ENCODE measurements at places on chromosomes 12 and 14. TPM values are rescaled to one million over a fixed set of nuclear protein-coding genes. Genes with fewer than 3 reads are reported as not detected.

The HPD gene
- total RNA-seq = 1.3 TPM

The TMEM121 gene
- 1.3 TPM for total RNA-seq

The DLK1 gene
- 1.2 TPM for total RNA-seq

The CIROP gene
- not detected for total RNA-seq

The MUCL1 gene
- total RNA-seq = not detected

The HOMEZ gene
- total RNA-seq = 9.0 TPM

The BEGAIN gene
- 1.2 TPM for total RNA-seq

The CELA1 gene
- total RNA-seq = not detected

The TMEM52B gene
- not detected for total RNA-seq

The P2RX2 gene
- total RNA-seq = not detected

The PSMB5 gene
- total RNA-seq = 120 TPM

The FOXG1 gene
- total RNA-seq = not detected

The CISTR gene
- total RNA-seq = 0.75 TPM

The TIGAR gene
- total RNA-seq = 13.0 TPM

The TNS2 gene
- 99.3 TPM for total RNA-seq

The KRT6C gene
- total RNA-seq = not detected

The CLEC4E gene
- not detected for total RNA-seq

The PAX9 gene
- not detected for total RNA-seq

The ZDHHC22 gene
- not detected for total RNA-seq

The FOXA1 gene
- not detected for total RNA-seq

The ADAMTS20 gene
- not detected for total RNA-seq

The DIO2 gene
- total RNA-seq = 32.0 TPM

The TRHDE gene
- 0.30 TPM for total RNA-seq

The KRT83 gene
- total RNA-seq = not detected

The GOLGA5 gene
- total RNA-seq = 24.2 TPM

The AQP5 gene
- not detected for total RNA-seq

The INHBE gene
- total RNA-seq = 0.73 TPM

The SLC25A21 gene
- total RNA-seq = 0.24 TPM

The ZNF641 gene
- 15.3 TPM for total RNA-seq

The AVPR1A gene
- 1.4 TPM for total RNA-seq

The TAS2R7 gene
- total RNA-seq = not detected

The RDH12 gene
- not detected for total RNA-seq

The GPRC5A gene
- total RNA-seq = 0.78 TPM

The AMDHD1 gene
- 0.38 TPM for total RNA-seq

The ANKS1B gene
- total RNA-seq = 1.9 TPM

The STAT6 gene
- 42.1 TPM for total RNA-seq

Measured in cardiac septum (tissue), 1 donor.